ENCODE measurements at places on chromosomes 12 and 14. TPM values are rescaled to one million over a fixed set of nuclear protein-coding genes. Genes with fewer than 3 reads are reported as not detected.

The TAS2R42 gene
- not detected for total RNA-seq

The PMCH gene
- total RNA-seq = not detected

The AKAP6 gene
- total RNA-seq = 2.7 TPM

The SIX4 gene
- 2.7 TPM for total RNA-seq

The AMN gene
- total RNA-seq = 4.2 TPM

The SDR9C7 gene
- not detected for total RNA-seq

The RIMBP2 gene
- total RNA-seq = 0.11 TPM

The SELPLG gene
- 3.9 TPM for total RNA-seq

The CLEC1B gene
- total RNA-seq = 0.33 TPM

The PKP2 gene
- total RNA-seq = 67.1 TPM

The LTBP2 gene
- 157 TPM for total RNA-seq

The UBE2N gene
- total RNA-seq = 41.2 TPM

The ADGRD1 gene
- not detected for total RNA-seq

The RESF1 gene
- 38.8 TPM for total RNA-seq

The NUP37 gene
- total RNA-seq = 30.2 TPM

The GRIP1 gene
- total RNA-seq = 4.7 TPM

The STYK1 gene
- total RNA-seq = 22.0 TPM

The RBP5 gene
- 0.39 TPM for total RNA-seq
